K562 (cell line): ENCODE measurements at places on chromosomes 3 and 15.

DNA sequence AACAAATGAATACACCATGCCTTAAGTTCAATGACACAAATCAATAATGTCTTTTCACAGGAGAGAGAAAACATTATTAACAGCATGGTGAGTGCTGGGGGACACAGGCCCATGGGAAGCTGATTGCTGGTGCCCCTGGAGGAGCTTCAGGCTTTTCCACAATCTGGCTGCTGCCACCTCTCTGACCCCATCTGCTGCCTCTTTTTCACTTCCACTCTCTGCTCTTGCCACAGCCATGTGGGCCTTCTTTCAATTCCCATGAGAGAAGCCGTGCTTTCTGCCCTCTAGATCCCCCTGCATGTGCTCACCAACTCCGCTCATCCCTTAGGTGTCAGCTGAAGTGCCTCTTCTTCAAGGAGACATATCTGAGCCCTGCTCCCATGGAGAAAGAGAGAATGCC lies 21.0 kb upstream of the CTXND1 start:
- no peaks in the 10 kb centered on the region for H3K36me3 ChIP-seq
- H3K27ac ChIP-seq: no peak overlapping the region
- no peak for DNase-seq
- H3K4me1 ChIP-seq: no peaks in the 10 kb centered on the region

DNA sequence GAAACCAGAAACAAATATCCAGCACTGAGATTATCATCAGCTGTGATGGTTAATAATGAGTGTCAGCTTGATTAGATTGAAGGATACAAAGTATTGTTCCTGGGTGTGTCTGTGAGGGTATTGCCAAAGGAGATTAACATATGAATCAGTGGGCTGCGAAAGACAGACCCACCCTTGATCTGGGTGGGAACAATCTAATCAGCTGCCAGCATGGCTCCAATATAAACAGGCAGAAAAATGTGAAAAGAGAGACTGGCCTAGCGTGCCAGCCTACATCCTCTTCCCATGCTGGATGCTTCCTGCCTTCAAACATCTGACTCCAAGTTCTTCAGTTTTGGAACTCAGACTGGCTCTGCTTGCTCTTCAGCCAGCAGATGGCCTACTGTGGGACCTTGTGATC lies 869.5 kb downstream of the SI start:
- no peak overlapping the region for H3K27ac ChIP-seq
- H3K4me1 ChIP-seq: no peaks in the 10 kb centered on the region
- no peaks in the 10 kb centered on the region for H3K27me3 ChIP-seq
- H3K36me3 ChIP-seq: no peaks in the 10 kb centered on the region
- no peak for DNase-seq

DNA sequence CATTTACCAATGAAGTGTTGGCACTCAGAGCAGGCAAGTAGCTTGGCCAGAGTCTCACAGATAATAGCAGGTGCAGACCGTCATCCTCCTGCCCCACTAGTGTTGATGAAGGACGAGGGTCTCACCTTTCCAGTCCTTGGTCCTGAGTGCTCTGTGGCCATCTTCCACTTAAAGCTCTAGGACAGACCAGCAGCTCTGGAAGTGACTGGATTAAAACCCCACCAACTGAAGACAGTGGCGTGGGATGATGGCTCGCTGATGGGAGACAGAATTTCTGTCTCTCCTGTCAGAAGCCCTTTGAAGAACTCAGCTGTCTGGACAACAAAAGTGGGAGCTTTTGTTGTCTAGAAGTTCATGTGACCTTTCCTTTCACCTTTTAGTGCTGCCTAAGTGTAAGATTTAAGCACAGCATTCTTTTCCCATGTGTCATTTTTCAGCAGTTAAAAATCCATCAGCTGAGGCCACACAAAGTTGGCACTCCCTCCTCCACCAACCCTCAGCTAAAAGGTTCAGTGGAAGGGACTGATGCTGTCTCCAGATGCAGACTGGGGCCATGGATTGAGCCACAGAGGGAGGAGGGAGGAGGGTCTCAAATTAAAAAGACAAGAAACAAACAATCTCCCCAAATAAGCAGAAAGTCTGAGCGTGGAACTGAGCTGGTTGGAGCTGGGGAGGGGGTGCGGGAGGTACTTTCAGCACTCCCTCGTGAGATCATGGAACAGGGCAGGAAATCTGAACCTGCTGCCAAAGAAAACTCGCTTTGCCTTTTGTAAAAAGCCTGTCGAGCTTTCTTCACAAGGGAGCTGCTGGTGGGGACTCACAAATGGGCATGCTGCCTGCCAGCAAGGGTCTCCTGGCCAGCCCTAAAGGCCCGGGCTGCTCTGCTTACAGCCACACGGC lies 148.5 kb upstream of the CTDSPL start:
- H3K27me3 ChIP-seq: peaks cover 12% of the 10 kb centered on the region
- H3K27ac ChIP-seq: no peak overlapping the region
- no peak for DNase-seq

GRCh38 chr3:139653582-139653981 lies 24.2 kb downstream of the NMNAT3 start:
- no peaks in the 10 kb centered on the region for H3K4me1 ChIP-seq
- H3K4me3 ChIP-seq: no peak overlapping the region
- no peak overlapping the region for H3K27ac ChIP-seq
- no peaks in the 10 kb centered on the region for H3K36me3 ChIP-seq
- DNase-seq: no peak
- peaks cover 3% of the 10 kb centered on the region; the same call in 1 of the 3 replicates for H3K27me3 ChIP-seq

DNA sequence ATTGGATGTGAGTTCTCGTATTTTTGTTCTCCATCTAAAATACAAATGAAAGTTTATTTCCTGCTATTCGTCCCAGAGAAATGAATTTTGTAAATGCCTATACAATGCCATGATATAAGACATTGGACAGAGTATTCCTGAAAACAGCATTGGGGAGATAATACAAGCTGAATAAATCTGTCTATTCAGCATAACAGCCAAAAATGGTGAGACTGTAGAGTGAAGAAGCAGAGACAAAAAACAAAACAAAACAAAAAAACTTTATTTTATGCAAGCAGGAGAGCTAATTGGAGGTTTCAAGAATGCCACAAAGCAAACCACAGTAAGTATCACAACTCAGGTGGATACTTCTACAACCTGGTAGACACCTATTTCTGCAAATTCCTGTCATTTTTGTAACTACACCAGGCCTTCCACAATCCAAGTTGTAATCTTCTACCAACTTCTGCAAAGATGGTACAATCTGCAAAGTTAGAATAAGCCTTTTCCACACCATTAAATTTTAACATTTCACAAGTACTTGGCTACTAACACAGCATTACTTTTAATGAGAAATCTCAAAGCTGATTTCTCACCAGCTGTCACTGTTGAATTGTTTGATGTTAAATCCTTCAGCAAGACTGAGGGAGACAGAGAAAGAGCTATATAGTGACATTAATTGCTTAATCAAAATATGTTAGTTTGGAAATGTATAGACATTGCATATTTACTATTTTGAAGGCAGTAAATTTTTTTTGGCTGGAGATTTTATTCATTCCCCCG lies 163.1 kb downstream of the CLSTN2 start:
- H3K4me1 ChIP-seq: no peaks in the 10 kb centered on the region
- no peaks in the 10 kb centered on the region for H3K27me3 ChIP-seq
- no peaks in the 10 kb centered on the region for H3K36me3 ChIP-seq
- H3K4me3 ChIP-seq: no peak overlapping the region
- no peak overlapping the region for H3K27ac ChIP-seq
